H4 (cell line): ENCODE measurements at places on chromosomes 5 and 9.

DNA sequence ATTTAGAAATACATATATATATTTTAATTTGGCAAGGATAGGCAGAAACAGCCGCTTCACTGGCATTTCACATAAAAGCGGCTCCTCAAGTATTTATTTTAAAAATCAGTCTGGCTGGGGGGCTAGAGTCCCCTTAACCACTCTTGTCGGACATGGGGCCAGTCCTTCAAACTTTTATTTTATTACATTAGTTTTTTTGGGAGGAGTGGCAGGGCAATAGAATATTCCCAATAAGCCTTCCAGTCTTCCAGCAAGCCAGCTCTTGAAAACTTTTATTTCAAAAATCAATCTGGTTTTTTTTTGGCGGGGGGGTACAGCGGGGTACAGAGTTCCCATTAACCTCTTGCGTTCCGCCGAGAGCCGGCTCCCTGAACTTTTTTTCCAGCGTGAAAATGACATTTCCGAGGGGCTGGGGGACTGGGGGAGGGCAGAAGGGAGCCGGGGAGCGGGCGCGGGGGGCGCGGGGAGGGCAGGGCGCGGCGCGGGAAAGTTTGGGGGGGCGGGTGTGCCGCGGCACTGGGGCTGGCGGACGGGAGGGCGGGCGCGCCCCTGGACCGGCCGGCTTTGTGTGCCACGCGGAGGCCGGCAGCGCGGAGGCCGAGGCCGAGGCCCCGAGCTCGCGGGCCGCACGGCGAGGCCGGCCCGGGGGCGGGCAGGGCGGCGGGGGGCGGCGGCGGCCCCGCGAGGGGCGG lies 504 bp upstream of the ZNF618 start:
- no peak for DNase-seq

GRCh38 chr9:128145951-128146351 lies 3.3 kb upstream of the LCN2 start:
- DNase-seq, result no peak

DNA sequence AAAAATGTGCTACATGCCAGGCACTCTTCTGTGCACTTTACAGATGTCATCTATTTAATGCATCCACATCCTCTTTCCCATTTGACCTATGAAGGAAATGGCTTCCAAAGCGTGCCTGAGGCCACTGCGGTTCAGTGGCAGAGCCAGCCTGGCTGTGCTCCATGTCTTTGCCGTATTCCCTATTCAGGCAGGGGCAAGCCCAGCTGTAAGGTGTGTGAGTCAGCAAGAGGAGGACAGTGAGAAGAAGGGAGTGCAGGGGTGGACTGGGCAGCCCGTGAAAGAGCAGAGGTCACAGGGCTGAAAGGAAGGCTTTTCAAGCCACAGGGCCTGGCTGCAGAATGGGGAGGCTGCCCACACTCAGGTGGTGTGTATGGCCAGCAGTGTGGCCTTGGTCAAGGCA lies 91.7 kb downstream of the HRH2 start:
- DNase-seq, result peak; percentile 66

GRCh38 chr9:126114409-126114760 lies 212.2 kb upstream of the MVB12B start:
- no peak for DNase-seq

DNA sequence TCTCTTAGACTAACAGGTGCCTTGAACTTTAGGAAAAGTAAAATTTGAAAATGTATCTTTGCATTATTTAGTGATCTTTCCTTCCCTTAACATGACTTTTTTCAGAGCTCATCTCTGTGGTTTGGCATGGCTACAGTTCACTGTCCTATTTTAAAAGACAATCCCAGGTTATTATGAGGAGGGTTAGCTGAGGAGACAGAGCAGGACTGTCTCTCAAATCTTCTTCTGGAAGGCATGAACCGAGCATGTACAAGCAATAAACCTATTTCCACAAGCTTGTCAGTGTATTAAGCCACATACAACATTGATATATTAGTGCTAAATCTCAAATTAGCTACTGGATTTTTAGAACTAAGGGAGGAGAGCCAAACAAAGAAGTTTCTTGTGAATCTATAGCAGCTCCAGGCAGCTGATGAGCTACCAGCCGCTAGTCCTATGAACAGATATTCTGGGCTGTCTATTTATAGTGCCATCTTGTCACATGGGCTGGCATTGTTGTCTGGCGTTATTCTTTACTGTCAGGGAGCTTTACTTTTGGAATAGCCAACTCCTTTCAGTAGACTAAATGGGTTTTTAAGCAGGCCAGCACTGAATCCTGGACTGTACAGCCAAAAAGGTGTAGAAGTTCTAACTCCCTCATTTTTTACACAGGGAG lies 171.2 kb upstream of the ACTBL2 start:
- no peak for DNase-seq

DNA sequence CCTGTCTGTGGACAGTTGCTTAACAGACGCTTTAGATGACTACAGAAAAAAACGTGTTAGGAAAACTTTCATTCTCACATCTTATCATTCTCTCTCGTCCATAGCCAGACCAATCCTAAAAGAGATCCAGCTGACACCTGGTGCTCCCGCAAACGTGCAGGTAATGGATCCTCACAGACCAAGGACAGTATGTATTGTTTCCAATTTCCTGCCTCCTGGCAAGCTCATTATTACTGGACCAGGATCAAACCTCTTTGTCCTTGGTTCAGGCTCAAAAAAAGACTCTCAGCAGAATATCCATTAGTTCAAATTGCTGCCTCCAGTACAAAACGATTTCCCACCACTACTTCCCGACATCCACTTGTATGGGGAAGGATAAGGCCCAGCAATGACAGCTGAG lies 62.4 kb downstream of the SERINC5 start:
- no peak for DNase-seq

GRCh38 chr9:25716220-25716872 lies 38.1 kb upstream of the TUSC1 start:
- peak; percentile 74 for DNase-seq

DNA sequence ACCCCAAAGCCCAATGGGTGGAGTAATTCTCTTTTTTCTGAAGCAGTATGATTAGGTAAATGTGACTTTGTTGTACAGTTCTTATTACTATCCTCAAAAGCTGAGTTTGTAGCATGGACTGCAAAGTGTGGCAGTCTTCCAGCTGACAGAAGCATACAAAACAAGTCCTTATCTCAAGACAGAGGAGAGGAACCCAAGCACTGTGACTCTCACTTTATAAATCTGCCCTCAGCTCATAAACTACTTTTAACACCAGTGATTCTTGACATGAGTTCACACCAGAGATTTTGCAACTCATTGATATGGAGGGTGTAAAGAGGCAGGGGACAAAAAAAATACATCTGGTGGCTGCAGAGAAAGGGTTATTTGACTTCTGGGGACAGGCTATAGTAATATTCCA lies 251.6 kb downstream of the NTRK2 start:
- no peak for DNase-seq

- DNase-seq, result no peak
These were observed 2.5 kb downstream of the MAPK9 start for GRCh38 chr5:180289433-180289832.

- peak; percentile 41 for DNase-seq
These were observed at the start of gene PALM2AKAP2 for GRCh38 chr9:109779711-109780452. TSS of gene PALM2AKAP2 (plus strand) at chr9:109780198. CDS start at chr9:109780489, 291 bp downstream.

- DNase-seq, result no peak
These were observed 1.0 kb upstream of the TLE1 start for GRCh38 chr9:81690251-81690851.

- no peak for DNase-seq
These were observed 6.4 kb upstream of the CCL28 start for GRCh38 chr5:43418561-43418960.

GRCh38 chr9:117787746-117788145 lies 83.5 kb downstream of the TLR4 start:
- DNase-seq, result no peak

DNA sequence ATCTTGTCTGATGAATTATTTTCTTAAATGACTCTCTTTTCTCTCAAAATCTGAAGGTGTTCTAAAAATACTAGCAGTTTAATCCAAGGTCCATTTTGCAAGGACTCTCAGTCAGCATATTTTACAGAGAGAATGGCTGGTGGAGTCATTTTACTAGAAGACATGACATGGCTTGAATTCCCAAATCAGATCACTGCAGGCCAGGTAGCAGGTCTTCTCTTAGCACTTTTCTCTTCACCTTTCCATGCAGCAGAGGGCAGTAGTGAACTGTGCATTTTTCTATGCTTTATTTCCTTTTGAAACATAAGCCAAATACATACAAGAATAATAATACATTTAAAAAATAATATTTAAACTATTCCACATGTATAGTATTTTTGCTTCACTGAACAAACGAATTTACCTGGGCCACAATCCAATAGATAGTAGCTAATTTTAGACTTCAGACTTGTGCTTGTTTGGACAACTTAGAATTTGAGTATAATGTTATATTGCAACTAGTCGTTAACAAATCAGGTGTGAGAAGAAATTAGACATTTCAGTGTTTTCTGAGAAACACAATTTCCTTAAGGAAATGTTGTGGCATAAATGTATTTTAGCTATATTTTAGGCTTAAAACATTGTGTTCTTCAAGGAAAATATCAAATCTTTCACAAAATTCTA lies 289.4 kb upstream of the DAB2 start:
- DNase-seq, result peak; percentile 78

- DNase-seq, result no peak
These were observed 242.5 kb upstream of the RFX3 start for GRCh38 chr9:3768286-3768685.

GRCh38 chr5:114266374-114266773 lies 95.5 kb upstream of the KCNN2 start:
- DNase-seq, result no peak

DNA sequence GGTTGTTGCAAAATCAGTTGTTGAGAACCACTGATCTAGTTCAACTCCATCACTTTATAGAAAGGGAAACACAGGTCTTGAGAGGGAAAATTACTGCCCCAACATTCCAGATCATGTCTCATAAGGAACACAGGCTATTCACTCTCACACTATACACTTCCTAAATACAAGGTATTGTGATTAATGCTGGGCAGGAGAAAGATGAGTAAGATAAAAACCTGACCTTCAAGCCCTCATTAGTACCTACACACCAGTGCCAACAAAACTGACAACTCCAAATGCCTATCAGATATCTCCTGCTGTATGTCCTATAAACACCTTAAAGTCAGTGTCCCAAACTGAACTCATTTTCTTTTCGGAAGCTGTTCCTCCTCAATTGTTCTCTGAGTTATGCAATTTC lies 8.2 kb downstream of the GNE start:
- DNase-seq, result no peak

DNA sequence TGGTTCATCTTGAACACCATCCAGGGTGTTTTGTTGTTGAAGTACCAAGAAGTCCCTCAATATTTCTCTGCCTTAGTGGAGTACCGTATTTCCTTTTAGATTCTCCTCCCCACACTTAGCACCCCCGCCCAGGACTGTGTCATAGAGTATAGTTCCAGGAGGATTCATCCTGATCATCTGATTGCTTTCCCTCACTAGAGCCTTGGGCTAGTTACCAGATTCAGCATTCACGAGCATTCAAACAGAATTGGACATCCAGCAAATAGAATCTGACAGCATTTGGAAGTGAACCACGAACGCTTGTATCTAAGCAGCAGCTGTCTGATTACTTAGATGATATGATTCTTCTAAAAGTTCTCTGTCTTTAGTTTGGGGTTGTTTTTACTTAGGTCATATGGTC lies 248.1 kb upstream of the TAS2R1 start:
- no peak for DNase-seq

DNA sequence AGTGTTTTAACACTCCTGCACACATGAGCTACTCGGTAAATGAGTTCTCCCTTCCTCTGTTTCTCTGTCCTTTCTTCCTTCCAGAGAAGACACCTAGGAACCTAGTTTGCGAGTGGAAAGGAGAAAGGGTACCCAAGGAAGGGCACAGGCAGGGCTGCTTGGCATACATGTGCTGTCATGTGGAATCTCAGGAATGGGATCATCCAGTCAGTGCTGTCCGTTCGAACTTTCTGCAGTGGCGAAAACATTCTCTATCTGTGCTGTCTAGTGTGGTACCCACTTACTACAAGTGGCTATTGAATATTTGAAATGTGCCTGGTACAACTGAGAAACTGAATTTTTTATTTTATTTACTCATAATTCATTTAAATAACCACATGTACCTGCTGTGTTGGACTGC lies 28.0 kb downstream of the NLN start:
- DNase-seq, result no peak

DNA sequence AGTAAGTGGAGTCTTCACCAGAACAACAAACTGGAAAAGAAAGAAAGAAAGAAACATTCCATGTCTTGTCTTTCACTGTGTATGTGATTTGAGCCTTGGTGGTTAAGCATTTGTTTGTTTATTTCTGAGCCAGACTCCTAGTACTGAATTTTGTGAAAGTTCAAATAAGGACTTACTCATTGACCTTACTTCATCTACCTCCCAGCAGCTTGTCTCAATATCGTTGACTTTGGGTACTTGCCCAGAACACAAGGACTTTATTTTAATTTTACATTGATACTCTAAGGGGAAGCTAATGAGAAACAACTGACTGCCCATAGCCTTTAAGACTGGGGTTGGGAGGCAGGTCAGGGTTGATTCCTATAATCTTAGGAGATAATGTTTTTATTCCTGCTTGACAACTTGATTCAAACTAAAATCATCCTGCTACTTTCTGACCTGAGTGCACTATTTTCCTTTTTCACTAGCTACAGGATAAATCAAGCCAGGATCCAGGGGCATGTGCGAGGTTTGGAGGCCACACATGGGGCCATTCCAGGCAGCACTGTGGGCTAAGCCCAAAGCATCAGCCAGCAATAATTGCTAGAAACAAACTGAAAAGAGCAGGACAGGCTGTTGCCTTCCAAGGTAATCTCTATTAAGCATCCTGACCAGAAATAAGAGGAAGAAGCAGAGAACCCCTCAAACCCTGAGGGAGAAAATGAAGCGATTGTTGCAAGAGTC lies 138.9 kb upstream of the RUSC2 start:
- DNase-seq, result peak; percentile 63
